ENCODE measurements at places on chromosomes 11 and 22.

DNA sequence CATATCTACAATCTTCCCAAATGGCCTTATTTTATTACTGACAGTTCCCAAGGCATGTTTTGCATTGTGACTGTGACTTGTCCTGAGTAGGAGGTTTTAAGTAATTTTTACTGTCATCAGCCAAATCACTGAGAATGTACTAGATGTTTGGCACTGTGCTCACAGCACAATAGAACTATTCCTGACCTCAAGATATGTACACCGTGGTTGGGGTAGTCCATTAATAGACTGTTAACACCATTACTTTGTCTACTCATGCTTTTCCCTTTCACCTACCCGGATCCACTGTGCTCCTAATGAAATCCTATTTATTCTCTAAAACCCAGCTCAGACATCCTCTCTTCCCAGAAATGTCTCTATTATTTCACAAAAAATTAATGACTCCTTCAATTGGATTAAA is 168.7 kb upstream of the TENM4 start:
- DNase-seq, result no peak

DNA sequence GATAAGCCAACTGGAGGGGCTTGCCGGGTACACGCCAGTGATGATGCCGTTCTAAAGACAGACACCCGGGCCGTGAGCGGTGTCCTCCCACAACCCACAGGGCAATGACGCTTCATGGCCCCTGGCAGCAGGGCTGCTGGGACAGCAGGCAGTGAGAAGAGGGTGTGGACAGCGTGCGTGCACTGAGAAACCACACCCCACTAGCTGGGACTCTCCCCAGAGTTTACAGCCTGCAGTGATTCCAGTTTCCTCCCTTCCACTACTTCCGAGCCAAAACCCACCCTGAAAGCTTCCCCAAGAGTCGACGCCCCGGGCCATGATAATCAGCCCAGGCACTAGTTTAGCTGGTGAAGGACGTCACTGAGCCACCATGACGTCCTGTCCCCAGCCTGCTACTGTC is 29.2 kb downstream of the CPT1A start:
- no peak for DNase-seq

DNA sequence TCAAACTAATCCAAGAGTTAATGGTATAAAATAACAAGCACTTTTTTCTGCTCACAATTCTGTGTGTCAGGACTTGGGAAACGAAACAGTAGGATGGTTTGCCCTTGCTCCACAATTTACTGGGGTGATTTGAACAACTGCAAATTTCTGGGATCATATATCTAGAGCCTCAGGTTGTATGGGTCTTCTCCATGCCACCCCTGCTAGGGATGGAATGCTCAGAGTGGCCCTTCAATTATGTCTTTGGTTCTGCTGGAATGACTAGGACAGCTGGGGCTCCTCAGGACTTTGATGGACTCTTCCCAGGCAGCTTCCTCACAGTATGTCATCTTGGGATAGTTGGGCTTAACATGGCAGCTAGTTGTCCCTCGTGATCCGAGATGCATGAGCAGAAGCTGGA is 223.0 kb upstream of the ANO5 start:
- no peak for DNase-seq

DNA sequence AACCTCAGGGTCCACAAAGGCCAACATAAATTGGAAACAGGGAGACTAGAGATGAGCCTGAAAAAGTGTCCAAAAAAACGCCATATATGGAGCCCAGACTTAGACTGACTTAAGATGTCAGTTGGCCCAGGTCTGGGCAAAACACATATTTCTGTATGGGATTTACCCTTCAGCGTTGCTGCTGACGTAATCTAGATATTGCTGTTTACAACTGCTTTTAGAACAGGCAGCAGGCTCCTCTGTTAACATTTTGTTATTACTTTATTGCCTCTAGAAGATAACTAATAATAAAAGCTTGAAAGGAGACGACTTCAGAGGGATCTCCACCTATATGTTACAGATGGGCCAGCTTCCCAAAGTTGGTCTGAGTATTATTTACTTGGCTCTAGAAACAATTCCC is 8.7 kb downstream of the ME3 start:
- DNase-seq, result no peak

DNA sequence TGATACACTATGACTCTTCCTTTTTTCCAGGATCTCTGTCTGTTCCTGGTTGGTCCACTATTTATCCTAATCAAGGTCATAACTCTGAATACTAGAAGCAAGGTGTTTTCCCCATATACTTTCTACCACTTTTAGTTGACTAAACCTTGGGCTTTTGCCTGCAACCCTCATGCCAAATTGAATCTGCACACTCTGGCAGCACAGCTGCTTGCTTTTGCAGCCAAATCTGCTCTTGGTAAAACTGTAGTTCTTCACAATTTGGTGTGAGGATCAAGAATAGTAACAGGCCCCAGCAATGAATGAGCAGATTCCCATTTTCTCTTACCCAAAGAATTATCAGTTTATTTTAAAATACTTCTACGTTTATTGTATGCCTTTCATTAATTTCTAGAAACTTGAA is 586.5 kb upstream of the CNTN5 start:
- DNase-seq, result no peak

Measured in left renal pelvis (tissue), 4 donors.